ENCODE measurements at places on chromosomes 2 and 18.

GRCh38 chr2:70855667-70856066 lies 20.1 kb upstream of the CD207 start:
- no peak for DNase-seq

DNA sequence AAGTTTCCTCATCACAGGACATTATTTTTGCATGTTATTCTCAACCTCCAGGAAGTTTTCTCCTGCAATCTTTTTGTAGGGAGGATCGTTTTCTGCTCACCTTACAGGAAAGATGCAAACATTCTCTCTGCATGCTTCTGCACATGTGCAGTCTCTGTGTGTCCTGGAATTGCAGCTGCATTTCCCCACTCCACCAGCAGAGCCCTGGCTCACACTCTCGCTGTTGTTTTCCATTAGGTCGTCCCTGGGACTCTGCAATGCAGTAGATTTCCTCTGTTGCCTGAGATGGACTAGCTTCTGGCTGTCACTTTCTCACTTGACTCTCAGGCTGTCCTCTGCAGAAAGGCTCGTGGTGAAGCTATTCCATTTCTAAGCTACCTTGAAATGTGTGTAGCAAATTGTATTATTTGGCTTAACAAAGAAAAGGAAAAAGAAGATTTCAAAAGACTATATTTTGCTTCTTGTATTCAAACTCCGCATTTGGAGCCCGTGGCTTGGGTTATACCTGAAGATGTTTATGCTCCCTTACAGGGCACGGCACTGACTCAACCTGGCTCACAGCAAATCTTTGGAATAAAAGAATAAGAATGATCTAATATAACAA lies 346.7 kb downstream of the RAD51AP2 start:
- DNase-seq, result peak; percentile 42

DNA sequence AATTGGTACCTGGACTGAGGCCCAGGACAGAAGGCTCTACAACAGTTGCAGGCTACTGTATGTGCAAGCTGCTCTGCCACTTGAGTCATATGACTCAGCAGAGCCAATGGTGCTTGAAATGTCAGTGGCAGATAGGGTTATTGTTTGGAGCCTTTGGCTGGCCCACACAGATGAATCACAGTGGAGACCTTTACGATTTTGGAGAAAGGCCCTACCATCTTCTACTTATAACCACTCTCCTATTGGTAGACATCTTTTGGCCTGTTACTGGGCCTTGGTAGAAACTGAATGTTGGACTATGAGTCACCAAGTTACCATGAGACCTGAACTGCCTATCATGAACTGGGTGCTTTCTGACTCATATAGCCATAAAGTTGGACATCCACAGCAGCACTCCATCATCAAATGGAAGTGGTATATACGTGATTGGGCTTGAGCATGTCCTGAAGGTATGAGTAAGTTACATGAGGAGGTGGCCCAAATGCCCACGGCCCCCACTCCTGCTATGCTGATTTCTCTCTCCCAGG lies 88.9 kb upstream of the NRXN1 start:
- DNase-seq, result peak; percentile 12

- DNase-seq, result no peak
These were observed 2.7 kb downstream of the TUBB6 start for GRCh38 chr18:12310762-12311161.

GRCh38 chr2:1777781-1778180 lies 33.5 kb upstream of the PXDN start:
- DNase-seq, result no peak

GRCh38 chr2:150789376-150789905 lies 302.0 kb upstream of the RND3 start:
- no peak for DNase-seq

DNA sequence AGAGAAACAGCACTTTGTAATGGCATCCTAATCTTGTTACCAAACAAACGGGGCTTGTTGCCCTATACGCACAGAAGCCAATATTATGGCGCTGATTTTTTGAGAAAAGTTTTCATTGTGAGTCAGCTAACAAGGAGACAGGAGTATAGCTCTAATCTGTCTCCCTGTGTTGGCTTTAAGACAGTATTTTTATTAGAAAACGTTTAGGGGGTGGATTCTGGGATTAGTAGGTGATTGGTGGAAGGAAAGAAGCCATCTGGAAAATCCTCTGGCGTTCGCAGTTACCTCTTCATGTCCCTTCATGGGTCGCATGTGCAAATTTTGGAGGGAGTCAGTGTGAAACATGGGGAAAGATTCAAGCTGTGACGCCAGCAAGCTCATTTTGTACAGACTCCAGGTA lies 698 bp upstream of the TMEM237 start:
- DNase-seq, result peak; percentile 47

- DNase-seq, result no peak
These were observed 40.1 kb downstream of the PLEK start for GRCh38 chr2:68404893-68405799.

DNA sequence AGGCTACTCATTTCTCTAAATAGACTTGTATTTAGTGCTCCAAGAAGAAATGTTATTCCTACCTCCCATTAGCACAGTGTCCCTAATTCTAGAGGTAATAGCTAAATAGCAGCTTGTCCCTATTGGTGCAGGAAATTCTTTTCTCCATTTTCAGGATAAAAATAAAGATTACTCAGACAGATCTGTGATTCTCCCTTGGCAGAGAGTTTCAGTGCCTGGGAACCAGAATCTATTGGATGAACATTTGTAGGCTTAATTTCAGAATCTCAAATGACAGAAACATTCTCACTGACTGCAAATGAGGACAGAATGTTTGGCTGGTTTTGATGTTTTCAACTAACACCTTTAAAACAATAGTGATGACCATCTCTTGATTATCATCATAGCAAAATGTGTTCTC lies 33.3 kb upstream of the LGALSL start:
- DNase-seq, result no peak

DNA sequence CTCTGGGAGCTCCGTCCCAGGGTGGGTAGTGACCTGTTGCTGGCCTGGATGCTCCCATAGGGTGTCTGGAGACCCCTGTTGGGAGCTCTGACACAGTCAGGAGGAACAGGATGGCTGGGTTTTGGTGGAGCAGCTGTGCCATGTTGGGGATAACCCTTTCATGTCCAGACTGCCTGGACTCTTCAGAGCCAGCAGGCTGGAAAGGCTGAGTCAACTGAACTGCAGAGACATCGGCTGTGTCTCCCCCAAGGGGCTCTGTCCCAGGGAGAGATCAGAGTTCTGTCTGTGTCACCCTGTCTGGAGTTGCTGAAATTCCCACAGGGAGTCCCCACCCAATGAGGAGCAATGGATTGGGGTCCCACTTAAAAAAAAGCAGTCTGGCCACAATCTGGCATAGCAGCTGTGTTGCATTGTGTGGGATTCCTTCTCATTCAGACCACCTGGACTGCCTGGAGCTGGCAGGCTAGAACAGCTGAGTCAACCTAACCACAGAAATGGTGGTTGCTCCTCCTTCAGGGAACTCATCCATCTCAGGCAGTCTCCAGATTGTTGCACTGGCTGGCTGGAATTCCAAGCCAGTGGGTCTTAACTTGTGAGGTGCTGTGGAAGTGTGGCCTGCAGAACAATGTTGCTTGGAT lies 37.2 kb downstream of the AGPS start:
- peak; percentile 91 for DNase-seq

- DNase-seq, result no peak
These were observed 209.0 kb downstream of the DYM start for GRCh38 chr18:49251451-49251850.

DNA sequence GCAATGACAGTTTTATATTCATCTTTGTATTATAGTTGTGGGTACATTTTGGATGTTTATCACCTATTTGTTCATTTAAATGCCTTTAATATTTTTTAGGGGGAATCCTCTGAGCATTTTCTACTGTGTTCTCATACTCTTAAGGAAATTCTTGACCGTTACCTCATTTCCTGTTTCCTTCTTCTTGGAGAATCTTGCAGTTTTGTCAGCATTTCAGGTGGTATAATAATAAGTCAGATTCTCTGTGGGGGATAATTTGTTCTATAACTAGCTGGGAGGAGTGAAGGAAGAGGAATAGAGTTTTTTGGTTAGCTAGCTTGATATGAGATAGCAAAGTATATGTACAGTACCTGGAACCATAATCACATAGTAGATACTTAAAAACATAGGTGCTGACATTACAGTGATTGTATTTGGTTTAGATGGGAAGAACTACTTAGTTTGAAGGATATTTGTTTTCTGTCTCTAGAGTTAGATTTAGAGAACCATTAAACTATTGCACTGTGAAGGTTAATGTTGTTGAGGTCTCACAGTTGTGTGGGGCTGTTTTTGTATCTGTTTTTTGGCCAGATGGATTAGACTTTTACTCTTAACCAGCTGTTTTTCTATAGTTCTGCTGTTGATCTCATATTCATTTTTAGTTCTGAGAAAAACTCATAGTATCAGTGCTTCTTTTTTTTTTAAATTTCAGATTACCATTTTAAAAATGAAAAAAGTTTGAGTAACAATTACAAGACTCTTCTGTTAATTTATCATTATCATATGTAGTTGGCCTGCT lies 14.2 kb downstream of the MTX2 start:
- DNase-seq, result peak; percentile 52

DNA sequence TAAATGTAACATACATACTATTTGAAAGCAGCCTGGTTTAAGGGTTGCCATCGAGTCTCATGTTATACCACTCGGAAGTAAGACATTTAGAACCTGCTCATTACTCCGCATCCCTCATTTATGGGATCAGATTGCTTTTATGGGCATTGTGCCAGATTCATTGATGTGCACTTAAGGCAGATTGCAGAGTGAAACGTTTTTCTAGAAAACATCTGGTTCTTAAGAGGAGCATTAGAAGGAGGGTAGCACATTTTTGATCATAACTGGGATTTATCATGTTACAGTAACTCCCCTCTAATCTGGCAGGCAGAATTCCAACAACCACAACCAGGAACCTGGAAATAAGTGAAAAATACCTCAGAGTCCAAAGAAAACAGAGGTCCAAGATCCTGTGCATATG lies 74.2 kb upstream of the GALNT3 start:
- DNase-seq, result no peak

DNA sequence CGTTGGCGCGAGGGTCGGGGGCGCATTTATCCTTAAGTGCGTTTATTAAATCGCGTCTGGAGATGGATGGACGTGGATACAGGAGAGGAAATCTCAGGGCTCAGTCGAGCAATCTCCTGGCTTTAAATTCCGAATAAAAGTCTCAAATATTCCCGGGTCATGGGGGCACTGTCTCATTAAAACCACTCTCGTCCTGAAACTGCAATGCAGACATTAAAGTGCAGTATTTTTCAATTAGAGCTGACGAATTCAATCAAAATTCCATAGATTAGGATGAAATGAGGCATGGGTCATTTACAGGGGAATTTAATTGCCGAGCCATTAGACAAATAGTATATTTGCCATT lies 10.7 kb upstream of the GBX2 start:
- DNase-seq, result no peak

- no peak for DNase-seq
These were observed 25.6 kb upstream of the MYCN start for GRCh38 chr2:15914596-15915385.

- DNase-seq, result no peak
These were observed 6.2 kb downstream of the ABCG5 start for GRCh38 chr2:43832457-43832856.

- no peak for DNase-seq
These were observed 113.7 kb downstream of the PRKCE start for GRCh38 chr2:45765007-45765727.

- DNase-seq, result peak; percentile 62
These were observed 21.0 kb downstream of the INPP4A start for GRCh38 chr2:98465456-98466226.

GRCh38 chr2:225993430-225993829 lies 593.9 kb downstream of the NYAP2 start:
- DNase-seq, result peak; percentile 69

DNA sequence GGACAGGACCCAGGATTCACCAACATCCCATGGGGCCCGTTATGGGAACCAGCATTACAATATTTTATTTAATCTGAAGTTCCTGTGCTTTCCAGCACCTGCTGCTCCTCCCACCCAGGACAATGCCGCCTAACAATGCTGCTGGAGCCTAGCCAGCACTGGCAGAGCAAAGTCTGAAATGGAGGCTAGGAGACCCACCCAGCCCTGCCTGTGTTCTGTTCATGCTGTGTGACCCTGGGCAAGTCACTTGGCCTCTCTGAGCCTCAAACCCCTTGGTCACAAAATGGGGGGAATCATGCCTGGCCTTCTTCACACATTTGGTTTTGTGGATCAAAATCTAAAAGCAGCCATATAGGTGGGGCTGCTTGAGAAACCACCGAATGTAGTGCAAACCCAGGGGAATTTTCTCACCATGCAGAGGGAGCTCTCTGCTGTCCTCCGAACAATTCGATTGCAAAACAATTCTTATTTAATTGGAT lies 38.5 kb upstream of the ODC1 start:
- DNase-seq, result no peak

DNA sequence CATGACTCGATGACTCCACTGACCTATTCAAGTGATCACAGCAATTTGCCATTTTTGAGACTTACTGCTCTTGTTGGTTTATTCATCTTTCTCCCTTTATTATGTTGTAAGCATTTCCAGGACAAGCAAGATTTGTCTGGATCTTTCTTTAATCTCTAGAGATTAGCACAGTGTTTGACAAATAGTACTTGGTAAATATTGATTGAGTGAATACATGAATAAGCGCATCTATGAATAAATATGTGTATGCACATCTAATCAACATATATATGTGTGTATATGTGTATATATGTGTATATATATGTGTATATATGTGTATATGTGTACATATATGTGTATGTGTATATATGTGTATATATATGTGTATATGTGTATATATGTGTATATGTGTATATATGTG lies 7.3 kb downstream of the TMX3 start:
- peak; percentile 17 for DNase-seq

DNA sequence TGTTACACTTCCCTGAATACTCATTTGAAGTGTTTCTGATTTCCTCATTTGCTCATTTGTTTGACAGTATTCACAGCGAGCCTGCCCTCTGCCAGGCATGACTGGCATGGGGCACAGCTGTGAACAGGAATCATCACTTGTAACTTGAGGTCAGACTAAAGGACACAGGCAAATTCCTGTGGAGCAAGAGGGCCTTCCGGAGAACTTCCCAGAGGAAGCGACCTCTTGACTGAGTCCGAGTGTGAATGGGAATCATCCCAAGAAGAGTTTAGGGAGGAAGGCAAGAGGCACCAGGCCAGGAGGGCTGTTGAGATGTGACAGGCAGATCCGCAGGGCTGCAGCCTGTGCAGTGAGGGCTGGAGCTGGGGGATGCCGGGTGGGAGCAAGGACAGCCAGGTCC lies 45.4 kb downstream of the LIMS1 start:
- DNase-seq, result no peak

DNA sequence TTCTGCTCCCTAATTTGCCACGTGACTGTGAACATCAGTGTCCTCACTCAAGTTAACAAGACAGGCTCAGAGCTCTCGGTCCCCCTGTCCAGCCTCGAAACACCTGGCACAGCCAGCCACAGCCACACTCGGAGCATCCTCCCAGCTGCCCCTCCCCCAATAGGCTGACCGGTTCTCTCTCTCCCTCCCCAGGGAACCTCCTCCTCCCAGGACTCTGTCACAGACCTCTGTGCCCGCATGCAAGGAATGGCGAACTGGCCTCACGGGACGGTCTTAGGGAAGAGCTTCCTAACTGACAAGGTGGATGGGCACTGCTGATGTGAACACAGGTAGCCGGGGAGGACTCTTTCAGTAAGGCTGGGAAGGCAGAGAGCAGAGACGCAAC lies 18.8 kb downstream of the CYP26B1 start:
- no peak for DNase-seq
